ENCODE measurements at places on chromosomes 11 and 22.

- no peak for DNase-seq
These were observed 57.5 kb downstream of the C22orf31 start for GRCh38 chr22:29003975-29004646.

GRCh38 chr11:44759743-44760476 is 33.1 kb downstream of the TSPAN18 start:
- no peak for DNase-seq

DNA sequence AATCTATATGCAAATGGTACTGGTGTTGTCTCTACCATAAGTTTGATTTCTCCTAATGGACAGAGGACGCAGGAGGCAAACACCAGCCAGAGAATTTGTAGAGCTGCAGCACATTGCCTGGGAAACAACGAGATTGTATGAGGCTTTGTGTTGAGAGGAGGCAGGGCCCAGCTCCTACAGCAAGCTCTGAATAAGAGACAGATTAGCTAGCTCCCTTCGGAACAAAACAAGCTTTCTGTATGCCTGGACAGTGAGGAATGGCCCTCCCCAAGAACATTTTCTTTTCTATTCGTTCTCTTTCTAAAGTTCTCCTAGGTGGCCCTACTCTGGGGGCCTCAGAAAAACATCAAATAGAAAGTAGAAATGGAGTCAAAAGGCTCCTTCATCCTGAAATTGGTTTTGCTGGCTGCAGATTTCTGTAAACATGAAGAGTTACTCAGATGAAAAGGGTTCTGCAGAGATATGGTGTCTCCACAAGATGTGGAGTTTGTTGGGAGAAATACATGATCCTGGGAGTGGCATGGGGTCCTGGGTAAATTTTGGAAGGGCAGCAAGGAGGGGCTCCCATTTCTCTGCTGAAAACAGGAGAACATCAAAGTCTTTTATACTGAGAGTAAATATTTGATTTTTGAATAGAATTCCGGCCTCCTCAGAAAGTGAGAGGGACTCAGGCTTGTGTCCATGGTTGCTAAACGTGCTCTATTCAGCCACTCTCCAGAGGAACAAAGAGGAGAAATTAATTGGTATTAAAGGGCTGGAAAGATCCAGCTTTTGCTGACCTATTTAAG is 6.8 kb upstream of the HEPACAM start:
- DNase-seq = no peak

DNA sequence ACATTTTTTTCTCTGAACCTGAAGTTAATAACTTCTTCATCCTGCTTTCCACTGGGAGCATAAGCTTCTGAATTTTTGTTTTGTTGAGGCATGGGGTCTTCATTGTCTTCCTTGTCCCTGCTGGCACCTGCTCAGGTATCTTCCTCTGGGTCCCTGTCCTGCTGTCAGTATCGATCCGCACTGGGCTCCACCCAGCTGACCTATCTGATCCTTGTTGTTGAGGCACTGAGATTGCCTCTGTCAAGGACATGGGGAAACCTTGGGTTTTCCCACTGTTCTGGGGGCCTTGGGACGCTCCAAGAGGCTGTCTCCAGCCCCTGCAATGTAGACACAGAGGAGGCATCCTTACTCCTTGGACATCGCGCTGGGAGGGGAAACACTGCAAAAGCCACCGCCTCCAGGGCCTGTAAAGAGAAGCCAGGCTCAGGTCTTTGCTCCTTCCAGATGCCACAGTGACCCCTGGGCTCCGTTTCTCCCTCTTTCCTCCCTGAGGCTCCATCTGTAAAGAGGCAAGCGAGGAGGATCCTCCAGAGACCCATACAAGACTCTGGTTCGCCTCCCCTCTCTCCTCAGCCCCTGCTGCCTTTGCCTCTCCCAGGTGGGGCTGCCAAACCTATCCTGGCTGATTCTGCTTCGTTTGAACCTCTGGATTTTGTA is 8.6 kb upstream of the RBFOX2 start:
- no peak for DNase-seq

DNA sequence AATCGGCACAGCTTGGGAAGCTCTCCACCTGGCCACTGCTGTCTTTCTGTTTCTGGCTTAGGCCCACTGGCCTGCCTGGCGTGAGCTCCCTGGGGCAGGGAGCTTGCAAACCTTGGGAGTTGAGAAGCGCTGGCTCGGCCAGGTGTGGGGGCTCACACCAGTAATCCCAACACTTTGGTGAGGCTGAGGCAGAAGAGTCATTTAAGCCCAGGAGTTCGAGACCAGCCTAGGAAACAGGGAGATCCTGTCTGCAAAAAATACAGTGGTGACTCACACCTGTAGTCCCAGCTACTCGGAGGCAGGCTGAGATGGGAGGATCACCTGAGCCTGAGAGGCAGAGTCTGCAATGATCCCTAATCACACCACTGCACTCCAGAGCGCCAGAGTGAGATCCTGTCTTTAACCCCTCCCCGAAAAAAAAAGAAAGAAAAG is 4.0 kb downstream of the AP5B1 start:
- no peak for DNase-seq

DNA sequence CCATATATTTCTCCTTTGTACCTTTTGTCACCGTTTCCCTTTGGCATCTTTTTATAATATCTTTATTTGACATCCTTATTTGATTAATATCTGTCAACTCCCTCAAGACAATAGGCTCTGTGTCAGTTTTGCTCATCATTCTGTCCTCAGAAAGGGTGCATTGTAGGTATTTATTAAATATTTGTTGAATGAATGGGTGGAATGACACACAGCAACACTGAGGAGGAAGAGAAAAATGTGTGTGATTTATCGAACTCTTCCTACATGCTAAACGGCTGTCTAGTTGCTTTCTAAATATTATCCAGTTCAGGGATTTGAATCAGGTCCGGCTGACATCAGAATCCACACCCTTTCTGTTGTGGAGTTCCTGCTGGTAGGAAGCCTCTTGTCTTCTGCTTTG is 98.2 kb downstream of the NAV2 start:
- no peak for DNase-seq

- no peak for DNase-seq
These were observed 134.9 kb downstream of the RCN1 start for GRCh38 chr11:32225571-32226285.

DNA sequence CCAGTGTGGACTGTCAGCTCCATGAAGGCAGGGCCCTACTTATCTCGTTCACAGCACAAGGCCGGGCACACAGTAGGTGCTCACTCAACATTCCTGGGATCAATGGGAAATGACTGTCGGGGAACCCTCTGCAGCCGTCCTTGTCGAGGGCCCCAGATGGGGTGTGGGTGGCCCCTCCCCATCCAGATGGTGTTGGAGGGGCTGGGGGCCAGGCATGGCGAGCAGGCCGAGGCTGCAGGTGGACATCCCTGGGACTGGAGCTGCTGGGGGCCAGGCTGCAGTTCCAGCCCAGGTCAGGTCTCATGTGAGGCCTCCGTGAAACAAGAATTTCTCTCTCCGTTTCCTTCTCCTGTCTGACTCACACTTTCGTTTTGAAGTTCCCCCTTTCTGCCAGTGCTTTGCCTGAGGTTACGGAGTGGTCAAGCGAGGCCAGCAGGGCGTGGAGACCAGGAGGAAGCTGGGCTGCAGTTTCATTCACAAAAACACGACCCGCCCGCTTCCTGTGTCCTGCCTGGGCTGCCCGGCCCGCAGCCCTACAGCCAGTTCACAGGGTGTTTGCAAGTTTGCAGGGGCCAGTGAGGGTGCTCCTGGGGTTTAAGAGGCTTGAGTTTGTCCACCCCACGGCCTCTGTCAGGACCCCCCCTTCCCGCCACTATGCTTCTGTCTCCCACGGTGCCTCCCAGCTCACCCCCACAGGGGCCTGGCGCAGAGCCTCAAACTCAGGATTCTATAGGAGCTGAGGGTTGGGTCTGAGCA is 4.5 kb downstream of the MYEOV start:
- DNase-seq = no peak

GRCh38 chr11:61976420-61976800 is 9.0 kb upstream of the FTH1 start:
- no peak for DNase-seq

GRCh38 chr11:87173185-87174039 is 135.7 kb downstream of the TMEM135 start:
- no peak for DNase-seq

DNA sequence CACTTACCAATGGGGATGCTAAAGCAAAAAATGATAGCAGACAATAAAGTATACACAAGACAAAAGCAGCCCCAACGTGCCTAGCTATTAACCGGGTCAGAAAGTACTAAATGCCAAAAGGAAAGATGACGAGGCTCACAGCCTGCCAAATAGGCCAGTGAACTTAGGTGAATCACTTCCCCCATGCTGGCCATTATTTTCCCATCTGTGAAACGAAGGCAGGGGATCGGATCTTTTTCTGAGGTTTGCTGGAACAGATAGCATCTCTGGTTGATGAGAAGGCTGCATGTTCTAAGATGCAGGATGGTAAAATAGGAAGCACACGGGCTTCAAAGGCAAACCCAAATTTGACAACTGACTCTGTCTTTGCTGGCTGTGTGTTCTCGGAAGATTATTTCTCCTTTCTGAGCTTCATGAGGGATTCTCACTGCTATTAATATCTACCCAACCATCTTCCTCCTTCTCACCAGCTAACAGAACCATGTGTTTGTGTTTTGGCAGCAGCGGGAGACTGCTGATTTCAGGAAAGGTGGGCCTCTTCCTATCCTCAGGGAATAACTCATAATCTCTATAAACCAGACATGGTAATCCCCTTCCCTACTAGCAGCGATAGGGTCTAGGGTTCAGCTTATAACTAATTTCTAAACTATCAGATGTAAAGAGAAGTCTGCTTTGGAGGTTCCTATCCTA is 390.7 kb downstream of the LARGE1 start:
- no peak for DNase-seq

GRCh38 chr11:125423247-125423849 is 72.7 kb downstream of the FEZ1 start:
- no peak for DNase-seq

- DNase-seq = no peak
These were observed 12.5 kb downstream of the PICALM start for GRCh38 chr11:86056351-86056854.

DNA sequence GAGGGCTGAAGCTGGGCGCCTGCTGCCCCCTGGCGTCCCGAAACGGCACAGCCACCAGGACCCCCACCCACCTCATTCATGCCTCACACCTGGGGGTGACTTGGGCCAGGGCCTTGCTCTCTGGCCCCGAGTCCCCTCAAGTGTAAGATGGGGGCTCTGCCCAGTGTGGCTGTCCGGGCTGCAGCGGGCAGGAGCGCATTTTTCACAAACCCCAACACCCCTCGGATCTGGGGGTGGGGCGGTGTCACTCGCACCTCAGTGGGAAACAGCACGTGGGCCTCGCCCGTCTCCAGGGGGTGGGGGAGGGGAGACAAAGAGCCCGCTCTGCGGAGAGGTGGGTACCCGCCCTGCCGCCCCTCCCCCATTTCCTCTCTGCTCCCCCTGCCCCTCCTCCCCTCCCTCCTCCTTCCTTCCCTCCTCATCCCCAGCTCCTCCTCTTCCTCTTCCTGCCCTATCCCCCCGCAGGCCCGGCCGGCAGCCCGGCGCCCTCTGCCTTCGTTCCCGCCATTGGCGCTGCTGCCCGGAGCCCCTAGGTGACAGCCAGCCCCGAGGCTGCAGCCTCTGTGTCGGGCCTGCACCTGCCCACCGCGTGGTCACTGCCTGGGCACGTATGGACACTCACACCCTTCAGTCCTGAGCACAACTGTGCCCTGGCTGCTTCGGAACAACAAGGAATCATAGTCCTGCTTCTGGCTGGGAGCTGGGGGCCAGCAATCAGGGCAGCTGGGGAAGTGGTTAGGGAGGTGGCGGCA is 6.8 kb upstream of the CDKN1C start:
- no peak for DNase-seq

DNA sequence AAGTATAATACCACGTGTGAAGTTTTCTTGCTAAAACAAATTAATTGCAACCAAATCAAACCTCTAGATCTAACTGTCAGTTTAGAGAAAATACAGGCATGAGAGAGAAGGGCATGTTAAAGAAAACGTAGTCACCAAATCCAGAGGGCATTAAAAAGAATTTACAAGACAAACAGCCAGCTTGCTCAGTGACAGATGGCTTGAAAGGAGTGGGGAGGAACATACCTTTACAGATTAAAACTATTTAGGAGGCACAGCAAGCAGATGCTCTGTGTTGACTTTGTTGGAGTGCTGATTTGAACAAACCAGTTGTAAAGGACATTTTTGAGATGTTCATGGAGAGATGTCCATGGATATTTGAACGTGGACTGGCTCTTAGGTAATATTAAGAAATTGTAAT is 96.9 kb downstream of the ATXN10 start:
- no peak for DNase-seq
